ENCODE measurements at places on chromosomes 4 and X.

DNA sequence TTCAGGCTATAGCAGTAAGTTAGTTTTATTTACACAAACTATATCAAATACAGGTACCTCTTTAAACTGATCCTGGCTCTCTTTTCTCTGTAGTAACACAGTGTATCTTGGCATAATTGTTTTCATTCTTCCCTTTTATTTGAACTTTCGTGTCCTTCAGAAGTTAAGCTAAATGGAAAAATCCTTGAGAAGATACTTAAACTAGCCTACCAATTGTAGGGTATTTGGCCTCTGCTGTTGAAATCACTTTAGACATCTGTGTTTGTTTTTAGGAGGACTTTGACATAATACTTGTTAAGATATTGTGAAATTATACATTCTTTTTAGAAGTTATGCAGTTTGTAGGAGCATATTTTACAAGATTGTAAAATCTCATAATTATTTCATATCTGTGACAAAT lies 90.3 kb upstream of the GK2 start:
- no peak for DNase-seq

GRCh38 chr4:1666391-1666790 lies 17.7 kb downstream of the FAM53A start:
- DNase-seq: no peak

GRCh38 chr4:29596228-29596627 lies 1123.9 kb upstream of the PCDH7 start:
- no peak for DNase-seq

GRCh38 chr4:170940043-170940724 lies 850.4 kb upstream of the AADAT start:
- DNase-seq: no peak

DNA sequence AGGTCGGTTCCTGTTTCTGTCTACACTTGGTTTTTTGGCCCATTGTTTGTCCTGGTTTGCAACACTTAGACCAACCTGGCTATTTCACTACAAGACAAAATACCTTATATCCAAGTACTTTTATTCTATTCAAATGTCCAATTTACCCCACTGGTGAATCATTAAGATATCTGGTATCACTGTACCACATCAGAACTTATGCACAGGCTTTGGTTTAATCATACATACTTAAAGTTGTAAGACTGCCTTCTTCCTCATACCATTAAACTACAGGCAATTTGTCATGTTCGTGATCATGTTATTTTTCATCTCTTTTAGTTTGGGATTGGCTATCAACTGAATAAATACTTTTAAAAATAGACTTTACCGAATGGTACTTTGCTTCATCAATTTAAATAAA lies 53.0 kb upstream of the ATOH1 start:
- no peak for DNase-seq

DNA sequence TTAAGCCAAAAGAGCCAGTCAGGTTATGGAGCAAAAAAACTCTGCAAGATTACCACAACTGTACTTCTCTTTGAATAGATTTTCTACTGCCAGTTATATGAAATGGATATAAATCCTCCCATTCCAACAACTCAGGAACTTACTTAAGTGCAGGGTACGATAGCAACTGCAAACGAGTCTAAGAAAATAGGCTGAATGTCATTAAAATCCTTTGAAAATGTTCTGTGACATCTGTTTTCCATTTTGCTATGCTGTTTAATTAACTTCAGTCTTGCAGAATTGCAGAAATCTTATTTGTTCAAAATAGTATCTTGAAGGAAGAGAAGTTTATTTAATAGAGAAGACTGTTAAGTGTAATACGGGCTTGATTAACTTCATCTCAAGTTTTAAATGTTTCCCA lies 243.8 kb downstream of the PALLD start:
- no peak for DNase-seq

GRCh38 chrX:99142745-99143144 lies 1267.3 kb downstream of the PCDH19 start:
- no peak for DNase-seq

DNA sequence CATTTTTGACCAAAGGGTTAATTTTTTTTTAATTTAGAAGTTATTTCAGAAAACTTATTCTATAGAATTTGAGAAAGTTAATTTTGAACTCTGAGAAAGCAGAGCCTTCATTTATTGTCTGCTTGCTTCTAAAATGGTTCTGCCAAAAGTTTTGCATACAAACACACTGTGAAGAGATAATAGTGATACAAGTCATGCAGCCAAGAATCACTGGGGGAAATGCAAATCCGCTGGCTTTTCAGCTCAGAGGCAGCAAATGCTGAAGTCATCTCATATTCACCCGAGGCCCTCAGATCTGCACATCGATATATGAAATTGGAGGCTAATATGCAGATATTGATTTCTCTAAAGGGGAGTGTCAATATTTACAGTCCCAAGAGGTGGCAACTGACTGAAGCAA lies 186.2 kb downstream of the KIT start:
- DNase-seq: no peak

- DNase-seq: no peak
Observed at GRCh38 chr4:73129319-73129718, 59.8 kb upstream of the COX18 start.

DNA sequence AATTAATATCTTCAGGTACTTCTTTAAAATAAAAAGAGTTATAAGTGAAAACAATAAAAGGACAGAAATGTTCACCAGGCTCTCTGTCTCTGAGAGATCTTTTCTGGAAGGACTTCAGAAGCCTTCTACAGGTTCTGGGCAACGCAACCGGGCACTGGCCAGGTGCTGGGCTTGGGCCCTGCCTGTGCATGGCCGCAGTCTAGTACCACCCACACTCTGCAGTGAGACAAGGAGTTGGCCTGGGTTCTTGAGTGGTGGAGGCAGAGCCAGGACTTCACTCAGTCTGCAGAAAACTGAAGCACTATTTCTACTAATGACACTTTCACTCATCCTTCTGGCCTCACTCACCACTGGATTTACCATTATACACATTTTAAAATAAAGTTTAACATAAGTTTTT lies 21.8 kb downstream of the TAPT1 start:
- DNase-seq: no peak

- no peak for DNase-seq
Observed at GRCh38 chrX:37472836-37473235, 98.6 kb upstream of the LANCL3 start.

GRCh38 chr4:40577588-40578253 lies 51.9 kb downstream of the RBM47 start:
- DNase-seq: no peak

DNA sequence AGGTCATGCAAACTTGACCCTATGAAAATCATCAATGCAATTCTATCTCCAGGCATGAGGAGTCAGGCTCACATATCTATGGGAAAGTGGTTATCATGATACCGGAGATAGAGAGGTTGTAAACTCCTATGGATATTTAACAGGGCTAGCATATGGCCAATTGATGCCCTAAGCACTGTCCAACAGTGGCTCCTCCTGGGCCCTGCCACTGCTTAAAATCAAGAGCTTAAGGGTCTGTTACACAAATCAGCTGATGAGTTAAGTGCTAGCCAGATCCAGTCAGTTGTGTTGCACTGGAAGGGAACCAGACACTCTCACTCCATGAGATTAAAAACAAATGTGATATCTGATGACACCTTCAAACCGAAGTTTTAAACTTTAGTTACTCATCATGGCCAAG lies 337.6 kb downstream of the STIM2 start:
- DNase-seq: no peak

GRCh38 chr4:2394528-2394927 lies 23.9 kb downstream of the ZFYVE28 start:
- DNase-seq: no peak

- no peak for DNase-seq
Observed at GRCh38 chrX:143733866-143734265, 13.3 kb upstream of the SPANXN2 start.

GRCh38 chrX:49725923-49726904 lies 30.4 kb upstream of the PAGE1 start:
- no peak for DNase-seq

- DNase-seq: no peak
Observed at GRCh38 chr4:109278594-109279031, 23.8 kb downstream of the COL25A1 start.

- DNase-seq: no peak
Observed at GRCh38 chrX:24607616-24608015, 39.5 kb downstream of the PCYT1B start.

DNA sequence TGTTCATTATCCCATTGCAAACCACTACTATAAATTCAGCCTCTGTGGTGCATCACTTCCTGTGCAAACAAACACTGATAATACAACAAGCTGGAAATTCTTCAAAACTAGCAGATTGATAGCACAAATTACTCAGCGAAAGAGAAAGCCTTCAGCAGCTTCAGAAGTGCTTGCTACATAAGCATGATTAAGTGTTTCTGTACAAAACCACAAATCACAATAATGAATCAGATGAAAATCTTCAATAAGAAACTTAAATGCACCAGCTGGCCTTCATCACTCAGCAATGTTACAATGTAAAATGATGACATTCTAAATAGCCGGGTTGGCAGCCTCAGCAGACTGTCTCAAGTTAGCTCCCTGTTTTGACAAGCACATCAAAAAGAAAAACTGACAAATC lies 262.2 kb downstream of the SPOCK3 start:
- no peak for DNase-seq

DNA sequence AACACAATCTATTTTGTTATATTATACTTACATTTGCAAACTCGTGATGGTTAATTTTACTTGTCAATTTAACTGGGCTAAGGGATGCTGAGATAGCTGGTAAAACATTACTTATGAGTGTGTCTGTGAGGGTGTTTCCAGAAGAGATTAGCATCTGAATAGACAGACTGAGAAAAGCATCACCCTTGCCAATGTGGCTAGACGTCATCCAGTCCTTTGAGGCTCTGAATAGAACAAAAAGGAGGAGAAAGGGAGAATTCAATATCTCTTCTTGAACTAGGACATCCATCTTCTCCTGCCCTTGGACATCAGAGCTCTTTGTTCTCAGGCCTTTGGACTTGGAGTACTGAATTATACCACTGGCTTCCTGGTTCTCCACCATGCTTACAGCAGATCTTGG lies 154.6 kb downstream of the EPHA5 start:
- no peak for DNase-seq

DNA sequence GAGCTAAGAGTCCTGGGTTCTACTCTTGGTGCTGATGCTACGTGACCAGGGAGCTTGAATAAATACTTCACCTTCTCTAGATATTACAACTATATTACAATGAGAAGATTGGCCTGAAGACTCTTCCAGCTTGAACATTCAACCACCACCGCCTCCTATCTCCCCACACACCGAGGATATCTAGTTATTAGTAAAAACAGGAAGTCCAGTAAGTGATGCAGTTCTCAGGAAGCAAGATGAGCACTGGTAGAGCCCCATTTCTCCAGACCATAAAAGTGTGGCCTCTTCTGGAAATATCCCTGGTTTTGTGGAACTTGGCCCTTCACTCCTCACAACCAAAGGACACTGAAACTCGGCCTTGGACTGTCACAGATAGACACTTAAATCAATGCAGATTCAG lies 18.5 kb downstream of the PJA1 start:
- no peak for DNase-seq

GRCh38 chr4:54632537-54632936 lies 25.2 kb upstream of the KIT start:
- no peak for DNase-seq

- DNase-seq: no peak
Observed at GRCh38 chrX:11239230-11239629, 54.0 kb upstream of the AMELX start.

DNA sequence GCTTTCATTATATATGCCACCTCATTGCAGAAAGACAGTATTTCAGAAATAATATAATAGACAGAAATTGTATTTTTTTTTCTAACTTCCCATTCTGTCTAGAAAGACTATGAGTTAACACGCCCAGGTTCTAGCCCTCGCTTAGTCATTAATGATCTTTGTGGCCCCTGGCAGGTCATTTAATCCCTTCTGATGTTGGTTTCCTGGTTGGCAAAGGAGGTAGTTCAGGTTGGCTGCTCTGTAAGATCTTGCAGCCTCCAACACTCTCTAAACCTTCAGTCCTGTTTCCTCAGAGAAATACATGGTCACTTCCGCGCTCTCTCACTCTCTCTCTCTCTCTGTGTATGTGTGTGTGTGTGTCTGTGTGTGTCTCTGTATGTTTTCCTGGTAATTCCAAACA lies 156.3 kb upstream of the NOCT start:
- DNase-seq: no peak

- no peak for DNase-seq
Observed at GRCh38 chr4:150495550-150495949, 86.4 kb upstream of the MAB21L2 start.

GRCh38 chr4:138759554-138759902 lies 256.1 kb upstream of the NOCT start:
- DNase-seq: no peak

DNA sequence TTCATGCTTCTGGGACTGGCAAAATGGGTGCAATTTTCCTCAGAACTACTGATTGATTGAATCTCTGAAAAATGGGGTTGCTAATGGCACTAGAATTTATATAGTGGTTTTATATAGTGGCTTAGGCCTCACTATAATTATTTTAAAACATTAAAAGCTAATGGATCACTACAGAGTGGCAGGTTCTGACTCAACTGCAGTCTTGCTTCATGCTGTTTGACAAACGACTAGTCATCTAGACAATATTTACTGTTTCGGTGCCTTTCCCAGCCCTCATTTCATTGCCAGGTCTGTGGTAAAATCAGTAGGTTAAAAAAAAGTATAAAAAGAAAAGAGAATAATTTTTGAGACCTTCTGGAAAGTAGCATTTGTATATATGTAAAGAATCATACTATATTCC lies 352.8 kb upstream of the ATOH1 start:
- DNase-seq: no peak

DNA sequence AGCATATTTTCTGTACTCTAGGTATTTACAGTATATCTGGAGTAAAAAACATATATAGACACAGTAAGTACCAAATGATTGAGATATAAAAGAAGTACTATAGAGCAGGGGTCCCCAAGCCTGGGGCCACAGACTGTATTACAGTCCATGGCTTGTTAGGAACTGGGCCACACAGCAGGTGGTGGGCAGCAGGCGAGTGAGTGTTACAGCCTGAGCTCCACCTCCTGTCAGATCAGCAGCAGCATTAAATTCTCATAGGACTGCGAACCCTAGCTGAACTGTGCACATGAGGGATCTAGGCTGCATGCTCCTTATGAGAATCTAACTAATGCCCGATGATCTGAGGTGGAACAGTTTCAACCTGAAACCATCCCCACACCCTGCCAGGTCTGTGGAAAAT lies 300.7 kb downstream of the NR3C2 start:
- no peak for DNase-seq

DNA sequence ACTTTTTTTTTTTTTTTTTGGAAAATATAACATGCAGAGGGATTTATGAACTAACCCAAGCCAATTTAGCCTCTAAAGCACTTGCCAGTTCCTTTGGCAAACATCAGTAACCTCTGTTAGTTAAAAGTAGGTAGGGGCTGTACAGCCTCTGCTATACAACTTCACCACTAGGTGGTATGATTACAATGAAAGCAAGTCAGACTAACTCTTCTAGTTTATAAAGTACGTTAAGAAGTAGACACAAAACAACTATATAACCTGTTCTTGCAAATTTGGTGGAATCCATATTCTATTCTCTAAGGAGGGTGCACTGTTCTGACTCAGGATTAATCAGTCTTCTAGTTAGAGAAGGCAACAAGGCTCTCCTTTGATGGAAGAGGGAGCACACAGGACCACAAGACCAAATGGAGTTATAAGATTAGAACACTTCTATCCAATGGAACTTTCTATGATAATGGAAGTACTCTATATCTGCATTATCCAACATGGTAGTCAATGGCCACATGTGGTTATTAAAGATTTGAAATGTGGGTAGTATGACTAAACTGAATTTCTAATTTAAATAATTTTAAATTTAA lies 12.8 kb downstream of the AIMP1 start:
- DNase-seq: peak; percentile 7
